ENCODE measurements at places on chromosomes 5 and 9. TPM values are rescaled to one million over a fixed set of nuclear protein-coding genes. Genes with fewer than 3 reads are reported as not detected.

- no peak for DNase-seq
- H3K27me3 ChIP-seq = no peaks in the 10 kb centered on the region
- no peaks in the 10 kb centered on the region for H3K36me3 ChIP-seq
- no peak overlapping the region for H3K27ac ChIP-seq
- peaks cover 34% of the 10 kb centered on the region for H3K4me1 ChIP-seq
- no peak overlapping the region for H3K4me3 ChIP-seq
These were observed 218.8 kb downstream of the TMEM167A start for GRCh38 chr5:82858151-82859025.

- H3K27me3 ChIP-seq = no peaks in the 10 kb centered on the region
- DNase-seq = peak; percentile 87
- peaks cover 42% of the 10 kb centered on the region for H3K4me1 ChIP-seq
- H3K27ac ChIP-seq = peak overlapping the region; percentile 92
- peak overlapping the region; percentile 98 for H3K4me3 ChIP-seq
These were observed 1.8 kb upstream of the FAM78A start for GRCh38 chr9:131277910-131278701.

XPA gene
- polyA plus RNA-seq = 29.2 TPM

DNA sequence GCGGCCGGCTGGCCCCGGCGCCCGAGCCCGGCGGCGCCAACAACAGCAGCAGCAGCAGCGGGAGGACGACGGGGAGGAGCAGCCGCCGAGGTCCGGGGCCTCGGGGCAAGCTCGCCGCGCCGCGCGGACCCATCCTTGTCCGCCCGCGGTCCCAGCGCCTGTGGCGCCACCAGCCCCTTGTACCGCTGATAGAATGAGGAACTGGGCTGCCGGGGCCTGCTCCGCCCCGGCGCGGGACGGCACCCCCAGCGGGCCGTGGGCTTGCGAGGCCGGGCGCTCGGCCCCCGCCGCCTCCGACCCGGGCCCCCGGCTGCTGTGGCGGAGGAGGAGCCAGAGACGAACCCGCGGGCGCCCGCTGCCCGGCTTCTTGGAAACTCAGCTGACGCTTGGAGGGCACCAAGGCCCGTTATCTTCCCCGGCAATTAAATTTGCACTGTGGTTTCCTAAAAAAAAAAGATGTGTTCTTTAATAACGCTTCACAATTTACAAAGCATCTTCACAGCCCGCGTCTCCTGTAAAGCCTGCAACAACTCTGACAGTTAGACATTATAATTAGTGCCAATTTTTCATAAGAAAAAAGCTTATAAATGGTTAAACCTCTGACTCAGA is at the start of gene ARSB:
Gene ARSB (minus strand): TSS at position 195 of the 609 bp plus-strand sequence. CDS start 62 bp downstream, at position 133.
- H3K27ac ChIP-seq = peak within 1 kb of the TSS; percentile 95
- H3K36me3 ChIP-seq = no peaks in the 10 kb centered on the region
- H3K4me3 ChIP-seq = peak within 1 kb of the TSS; percentile 84

DNA sequence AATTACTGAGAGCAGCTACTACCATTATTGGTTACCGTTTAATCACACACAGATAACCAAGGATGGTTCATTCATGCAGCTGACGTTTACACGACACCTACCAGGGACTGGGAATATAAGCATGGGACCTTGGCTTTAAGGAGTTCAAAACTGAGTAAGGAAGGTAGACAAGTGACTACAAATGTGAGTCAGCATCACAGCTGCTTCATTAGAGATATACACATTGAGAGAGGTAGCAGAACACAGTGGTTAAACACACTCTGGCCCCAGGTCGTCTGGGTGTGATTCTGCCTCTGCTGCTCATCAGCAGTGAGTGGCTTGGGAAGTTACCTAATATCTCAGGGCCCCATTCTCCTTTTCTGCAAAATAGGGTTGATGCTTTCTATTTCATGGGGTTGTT is 268.6 kb downstream of the NR3C1 start:
- DNase-seq = no peak
- no peaks in the 10 kb centered on the region for H3K36me3 ChIP-seq
- no peaks in the 10 kb centered on the region for H3K27me3 ChIP-seq
- peaks cover 37% of the 10 kb centered on the region for H3K4me1 ChIP-seq

DNA sequence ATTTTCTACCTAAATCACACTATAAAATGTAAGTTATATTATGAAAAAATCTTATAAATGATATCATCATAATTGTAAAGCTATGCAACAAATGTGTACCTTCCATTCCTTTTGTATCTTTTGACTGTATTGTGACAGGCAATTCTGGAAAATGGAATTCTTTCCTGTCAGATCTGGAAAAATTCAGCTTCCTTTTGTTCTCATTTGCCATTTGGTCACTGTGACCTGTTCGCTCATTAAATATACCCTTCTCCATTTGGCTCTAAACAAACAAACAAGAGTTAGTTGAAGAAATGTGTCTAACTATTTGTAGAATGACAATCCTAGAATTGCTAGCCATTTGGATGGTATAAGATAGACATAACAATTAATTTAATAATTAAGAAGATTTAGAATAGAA is 62.7 kb downstream of the CDKL3 start:
- no peak for DNase-seq
- H3K4me1 ChIP-seq = no peaks in the 10 kb centered on the region

DNA sequence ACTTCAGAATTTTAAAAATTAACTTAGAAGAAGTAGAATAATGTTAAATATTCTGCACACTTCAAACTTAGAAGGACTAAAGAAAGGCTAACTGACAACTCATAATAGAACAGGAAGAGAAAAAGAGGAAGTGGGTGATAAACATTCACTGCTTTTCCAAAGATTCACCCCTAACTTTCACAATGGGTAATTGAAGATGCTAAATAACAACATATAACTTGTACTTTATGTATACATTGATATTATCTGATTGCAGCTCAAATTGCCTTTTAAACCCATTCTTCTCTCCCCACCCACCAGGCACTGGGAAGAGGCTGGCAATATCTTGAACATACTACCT is 376.6 kb downstream of the EFNA5 start:
- no peak overlapping the region for H3K27ac ChIP-seq
- H3K27me3 ChIP-seq = no peaks in the 10 kb centered on the region
- no peaks in the 10 kb centered on the region for H3K4me1 ChIP-seq
- no peak for DNase-seq
- no peaks in the 10 kb centered on the region for H3K36me3 ChIP-seq

DNA sequence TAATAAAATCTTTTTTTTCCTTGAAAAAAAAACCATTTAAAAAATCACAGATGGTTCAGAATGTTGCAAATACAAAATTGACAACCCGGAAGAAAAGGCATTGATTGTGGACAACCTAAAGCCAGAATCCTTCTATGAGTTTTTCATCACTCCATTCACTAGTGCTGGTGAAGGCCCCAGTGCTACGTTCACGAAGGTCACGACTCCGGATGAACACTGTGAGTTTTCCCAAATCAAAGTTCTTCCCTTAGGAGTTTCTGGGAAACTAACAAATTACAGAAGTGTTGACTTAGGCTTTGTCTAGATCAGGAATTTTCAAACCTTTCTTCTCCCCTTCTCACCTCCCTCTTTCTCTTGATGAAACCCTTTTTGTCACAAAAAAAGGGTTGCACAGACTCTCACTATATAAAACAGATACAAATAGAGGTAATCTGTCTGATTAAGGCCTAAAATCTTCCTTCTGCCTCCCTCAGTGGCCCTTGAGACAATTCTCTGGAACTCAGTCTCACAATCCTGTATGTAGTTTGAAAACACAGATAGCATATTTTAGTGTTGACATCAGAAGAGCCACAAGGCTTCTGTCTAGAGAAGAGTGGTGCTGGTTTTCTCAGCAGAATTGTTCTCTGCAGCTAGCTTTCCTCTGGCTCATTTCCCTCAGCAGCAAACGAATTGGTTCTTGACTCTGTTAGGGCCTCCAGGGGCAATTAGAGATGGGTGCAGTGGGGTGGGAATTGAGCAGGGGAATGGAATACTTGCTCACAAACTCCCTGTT is 79.5 kb downstream of the OSMR start:
- H3K4me3 ChIP-seq = no peak overlapping the region
- no peak overlapping the region for H3K27ac ChIP-seq
- DNase-seq = no peak
- no peaks in the 10 kb centered on the region for H3K27me3 ChIP-seq
- H3K36me3 ChIP-seq = no peaks in the 10 kb centered on the region

DNA sequence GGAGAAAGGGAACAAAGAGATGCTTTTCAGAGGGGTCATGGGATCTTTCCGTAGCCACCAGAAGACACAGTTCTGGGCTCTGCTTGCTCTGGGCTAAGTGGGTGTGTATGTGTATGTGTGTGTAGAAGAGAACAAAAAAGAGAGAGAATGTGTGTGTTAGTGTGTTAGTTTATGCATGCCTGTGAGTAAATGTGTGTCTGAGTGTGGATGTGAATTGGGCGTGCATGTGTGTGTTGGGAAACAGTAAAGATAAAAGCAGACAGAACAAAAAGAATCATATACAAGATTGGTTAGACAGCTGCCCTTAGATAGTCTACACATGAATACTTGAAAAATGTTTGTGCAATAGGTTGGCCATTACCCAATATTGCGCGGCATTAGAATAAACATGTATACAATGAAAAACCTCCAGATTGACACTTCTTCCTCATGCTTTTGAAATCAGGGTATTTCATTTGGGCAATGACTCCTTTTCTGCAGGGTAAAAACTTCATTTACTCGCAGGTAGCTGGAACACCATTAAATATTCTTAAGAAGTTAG is 36.5 kb upstream of the HSPA9 start:
- no peaks in the 10 kb centered on the region for H3K27me3 ChIP-seq
- peaks cover 21% of the 10 kb centered on the region for H3K4me1 ChIP-seq
- H3K36me3 ChIP-seq = no peaks in the 10 kb centered on the region
- H3K4me3 ChIP-seq = peak overlapping the region; percentile 32
- DNase-seq = peak; percentile 67

DNA sequence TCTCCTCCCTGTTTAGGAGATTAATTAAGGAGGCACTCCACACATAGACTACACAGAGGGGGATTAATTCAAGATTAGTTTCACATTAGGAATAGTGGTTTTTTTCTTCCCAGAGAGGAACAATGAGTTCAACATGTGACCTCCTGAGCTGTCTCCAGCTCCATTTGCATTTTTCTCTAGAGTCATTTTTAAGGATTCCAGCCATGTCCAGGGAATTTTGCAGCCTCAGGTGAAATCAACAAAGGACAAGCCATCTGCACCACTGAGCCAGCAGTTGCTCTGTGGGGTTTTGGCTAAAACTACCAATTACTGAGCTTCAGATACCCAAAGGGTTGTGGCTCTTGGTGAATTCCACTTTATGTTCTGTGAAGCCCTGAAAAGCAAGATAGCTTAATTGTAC is 258.5 kb upstream of the PPP1R2B start:
- H3K27me3 ChIP-seq = no peaks in the 10 kb centered on the region
- no peak overlapping the region for H3K4me3 ChIP-seq
- H3K4me1 ChIP-seq = peaks cover 4% of the 10 kb centered on the region
- no peak for DNase-seq
- no peak overlapping the region for H3K27ac ChIP-seq

GRCh38 chr5:14557791-14558415 is 23.7 kb upstream of the OTULINL start:
- H3K27me3 ChIP-seq = no peaks in the 10 kb centered on the region
- H3K36me3 ChIP-seq = no peaks in the 10 kb centered on the region
- no peaks in the 10 kb centered on the region for H3K4me1 ChIP-seq
- H3K4me3 ChIP-seq = no peak overlapping the region

DNA sequence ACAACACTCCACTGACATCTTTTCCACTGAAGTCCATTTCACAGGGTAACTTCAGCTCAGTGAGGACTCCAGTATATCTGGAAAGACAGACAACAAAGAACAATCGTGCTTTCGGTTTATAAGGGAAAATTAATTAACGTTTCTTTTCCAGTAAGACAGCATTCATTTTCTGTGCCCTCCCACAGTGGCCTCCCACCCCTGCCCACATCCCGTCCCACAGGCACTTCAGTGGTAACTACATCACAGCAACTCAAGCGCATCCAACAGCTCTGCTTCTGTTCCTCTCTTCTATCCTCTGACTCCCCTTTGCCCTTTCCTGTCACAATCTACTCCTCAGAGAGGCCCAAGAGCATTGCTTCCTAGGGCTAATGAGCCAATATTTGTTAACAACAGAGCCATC is 40.3 kb downstream of the GLDC start:
- no peaks in the 10 kb centered on the region for H3K27me3 ChIP-seq
- no peaks in the 10 kb centered on the region for H3K36me3 ChIP-seq
- H3K27ac ChIP-seq = no peak overlapping the region
- no peak overlapping the region for H3K4me3 ChIP-seq

DNA sequence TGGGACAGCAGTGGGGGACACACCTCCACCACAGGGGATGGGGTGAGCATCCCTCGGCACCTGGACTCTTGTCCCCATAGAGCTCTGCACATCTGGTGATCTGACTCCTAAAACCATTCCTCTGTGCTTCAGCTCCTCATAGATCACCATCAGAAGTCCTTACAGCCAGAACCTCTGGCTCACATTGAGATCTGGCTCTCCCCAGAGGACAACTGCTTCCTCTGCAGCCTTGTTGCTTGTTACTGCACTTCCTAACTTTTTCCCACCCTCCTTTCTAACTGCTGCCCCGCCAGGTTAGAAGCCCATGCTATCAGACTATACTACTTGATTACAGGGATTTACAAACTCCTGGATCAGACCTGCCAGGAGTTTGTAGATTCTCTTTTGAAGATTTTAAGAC is 64.5 kb downstream of the ARSB start:
- H3K36me3 ChIP-seq = no peaks in the 10 kb centered on the region
- H3K4me3 ChIP-seq = no peak overlapping the region
- peaks cover 15% of the 10 kb centered on the region for H3K4me1 ChIP-seq
- H3K27ac ChIP-seq = no peak overlapping the region
- peak; percentile 63 for DNase-seq
- no peaks in the 10 kb centered on the region for H3K27me3 ChIP-seq

SLC46A2 gene
- polyA plus RNA-seq = not detected

DNA sequence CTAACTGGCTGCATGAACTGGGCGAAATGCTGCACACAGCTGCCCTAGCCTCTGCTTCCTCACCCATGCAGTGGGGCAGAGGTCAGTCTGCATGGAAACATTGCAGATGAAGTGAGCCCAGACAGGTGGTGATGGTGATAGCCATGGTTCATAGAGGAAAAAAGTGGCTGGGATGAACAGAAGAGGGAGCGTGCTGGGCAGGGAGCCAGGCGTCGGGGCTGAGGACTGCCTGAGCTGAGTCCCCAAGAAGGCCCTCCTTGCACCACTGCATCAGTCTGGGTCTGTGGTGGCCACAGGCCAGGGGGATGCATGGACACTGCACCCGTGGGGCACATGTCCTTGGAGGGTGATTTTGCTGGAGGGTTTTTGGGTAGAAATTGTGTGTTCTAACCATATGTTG is 80.5 kb downstream of the AMBP start:
- H3K36me3 ChIP-seq = peaks cover 4% of the 10 kb centered on the region
- H3K27me3 ChIP-seq = no peaks in the 10 kb centered on the region
- H3K4me1 ChIP-seq = no peaks in the 10 kb centered on the region
- H3K27ac ChIP-seq = no peak overlapping the region
- no peak for DNase-seq
